ENCODE measurements at places on chromosomes 13 and 19.

GRCh38 chr19:33493401-33494275 is 28.0 kb downstream of the PEPD start:
- peaks cover 11% of the 10 kb centered on the region for H3K36me3 ChIP-seq
- H3K27me3 ChIP-seq, result no peaks in the 10 kb centered on the region
- no peaks in the 10 kb centered on the region for H3K4me1 ChIP-seq
- no peak overlapping the region for H3K4me3 ChIP-seq

DNA sequence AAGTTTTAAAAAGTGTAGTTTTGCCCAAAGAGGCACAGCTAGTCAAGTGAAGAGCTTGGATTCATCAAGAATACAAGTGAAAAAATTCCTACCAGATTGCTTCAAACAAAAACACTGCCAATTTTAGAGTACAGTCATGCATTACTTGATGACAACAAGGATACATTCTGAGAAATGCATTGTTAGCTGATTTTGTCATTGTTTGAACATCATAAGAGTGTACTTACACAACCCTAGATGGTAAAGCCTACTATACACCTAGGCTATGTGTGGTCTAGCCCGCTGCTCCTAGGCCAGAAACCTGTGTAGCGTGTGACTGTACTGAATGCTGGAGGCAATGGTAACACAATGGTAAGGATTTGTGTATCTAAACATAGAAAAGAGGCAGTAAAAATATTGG is 41.1 kb downstream of the TMTC4 start:
- no peaks in the 10 kb centered on the region for H3K4me1 ChIP-seq
- H3K36me3 ChIP-seq, result peaks cover 43% of the 10 kb centered on the region
- H3K27ac ChIP-seq, result no peak overlapping the region
- H3K27me3 ChIP-seq, result no peaks in the 10 kb centered on the region
- H3K4me3 ChIP-seq, result no peak overlapping the region

DNA sequence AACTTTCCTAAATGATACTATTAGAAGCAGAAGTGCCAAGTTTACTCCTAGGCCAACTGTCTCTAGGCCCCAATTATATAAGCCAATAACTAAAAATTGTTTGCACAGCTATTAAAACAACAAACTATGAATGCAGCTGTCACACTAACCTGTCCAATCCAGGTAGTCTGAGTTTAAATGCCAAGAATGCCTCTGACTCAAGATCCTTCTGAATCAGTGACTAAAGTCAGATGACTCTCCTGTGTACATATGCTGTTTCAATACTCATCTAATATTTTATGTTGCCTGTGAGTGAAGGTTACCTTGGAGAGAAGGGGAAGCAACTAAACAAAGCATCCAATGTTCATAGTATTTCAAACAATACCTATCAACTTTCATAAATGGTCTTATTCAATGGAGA is 257.0 kb downstream of the ENOX1 start:
- no peaks in the 10 kb centered on the region for H3K4me1 ChIP-seq
- H3K36me3 ChIP-seq, result no peaks in the 10 kb centered on the region
- DNase-seq, result no peak
- no peak overlapping the region for H3K27ac ChIP-seq

DNA sequence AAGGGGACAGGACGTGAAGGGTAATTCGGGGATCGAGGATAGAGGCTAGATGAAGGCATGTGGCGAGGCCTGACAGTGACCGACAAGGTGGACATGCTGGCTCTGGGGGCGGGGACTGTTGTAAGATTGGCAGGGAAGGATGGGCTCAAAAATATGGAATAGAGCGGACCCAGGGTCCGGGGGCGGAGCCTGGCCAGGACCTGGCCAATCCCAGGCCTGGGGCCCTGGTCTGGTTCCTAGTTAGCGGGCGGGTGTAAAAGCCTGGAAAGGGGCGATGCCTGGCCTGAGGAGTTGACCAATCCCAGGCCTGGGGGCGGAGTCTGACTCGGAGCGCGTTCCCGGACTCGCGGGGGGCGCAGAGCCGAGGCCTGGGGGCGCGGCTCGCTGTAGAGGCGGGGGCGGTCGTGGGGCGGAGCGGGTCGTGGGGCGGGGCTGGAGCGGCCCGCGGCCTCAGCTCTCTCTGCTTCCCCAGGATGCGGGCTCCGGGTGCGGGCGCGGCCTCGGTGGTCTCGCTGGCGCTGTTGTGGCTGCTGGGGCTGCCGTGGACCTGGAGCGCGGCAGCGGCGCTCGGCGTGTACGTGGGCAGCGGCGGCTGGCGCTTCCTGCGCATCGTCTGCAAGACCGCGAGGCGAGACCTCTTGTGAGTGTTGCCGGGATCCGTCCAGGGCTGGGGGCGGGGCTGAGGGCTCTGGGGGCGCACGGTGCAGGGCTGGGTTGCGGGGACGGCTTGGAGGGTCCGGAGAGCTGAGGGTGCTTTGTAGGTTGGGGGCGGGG is at the start of gene SLC27A1:
Gene SLC27A1, plus strand, starts transcription at position 457 of the 774 bp plus-strand sequence. Its CDS starts 17 bp downstream, at position 474.
- peak; percentile 80 for DNase-seq
- H3K4me1 ChIP-seq, result peaks cover 36% of the 10 kb centered on the region
- H3K36me3 ChIP-seq, result no peaks in the 10 kb centered on the region
- peak within 1 kb of the TSS; percentile 75 for H3K27ac ChIP-seq
- peak within 1 kb of the TSS; percentile 88 for H3K4me3 ChIP-seq

DNA sequence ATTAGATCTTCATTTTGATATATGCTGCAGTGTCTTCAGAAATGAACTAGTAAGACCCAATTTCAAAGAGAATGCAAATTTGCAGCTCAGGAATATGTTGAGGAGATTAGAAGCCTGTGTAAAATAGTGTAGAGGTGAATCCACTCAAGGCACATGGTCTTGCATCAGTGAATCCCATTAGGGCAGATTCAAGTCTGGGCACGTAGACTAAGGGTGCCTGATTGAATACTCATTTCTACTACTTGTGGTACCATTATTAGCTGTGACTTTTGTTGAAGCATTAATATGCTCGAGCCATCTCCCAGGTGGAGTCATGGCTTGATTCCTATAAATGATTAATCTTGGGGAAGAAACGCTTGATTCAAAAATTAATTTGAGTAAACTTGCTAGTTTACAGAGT is 129.4 kb downstream of the AKAP11 start:
- H3K4me1 ChIP-seq, result peaks cover 18% of the 10 kb centered on the region
- H3K27ac ChIP-seq, result no peak overlapping the region
- no peak overlapping the region for H3K4me3 ChIP-seq
- H3K36me3 ChIP-seq, result no peaks in the 10 kb centered on the region

GRCh38 chr19:5628461-5628860 is 5.6 kb downstream of the SAFB start:
- no peak overlapping the region for H3K27ac ChIP-seq
- no peak overlapping the region for H3K4me3 ChIP-seq
- peaks cover 90% of the 10 kb centered on the region for H3K4me1 ChIP-seq
- H3K36me3 ChIP-seq, result peaks cover 74% of the 10 kb centered on the region

GRCh38 chr19:40588926-40589569 is 12.1 kb upstream of the LTBP4 start:
- H3K27me3 ChIP-seq, result no peaks in the 10 kb centered on the region
- no peak overlapping the region for H3K4me3 ChIP-seq
- H3K36me3 ChIP-seq, result peaks cover 50% of the 10 kb centered on the region
- H3K27ac ChIP-seq, result no peak overlapping the region
- DNase-seq, result no peak

DNA sequence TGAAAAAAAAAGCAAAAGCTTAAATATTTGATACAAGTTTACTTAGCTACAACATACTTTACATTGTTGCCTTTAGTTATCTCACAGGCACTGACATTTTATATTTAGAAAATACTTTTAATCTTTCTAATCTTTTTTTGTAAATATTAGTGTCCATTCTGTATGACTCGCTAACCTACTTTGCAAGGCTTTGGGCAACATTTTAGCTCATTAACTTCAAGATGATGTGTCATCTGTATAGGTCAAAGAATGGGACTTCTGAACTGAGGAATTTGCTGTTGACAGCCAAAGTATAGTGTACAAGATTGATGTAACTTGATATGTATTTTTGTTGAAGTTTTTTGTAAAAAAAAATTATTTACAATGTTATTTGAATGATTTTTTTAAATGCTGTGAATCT is 2.7 kb upstream of the C1QTNF9 start:
- H3K27ac ChIP-seq, result no peak overlapping the region
- no peaks in the 10 kb centered on the region for H3K4me1 ChIP-seq
- H3K4me3 ChIP-seq, result no peak overlapping the region
- no peaks in the 10 kb centered on the region for H3K27me3 ChIP-seq
